ENCODE measurements at places on chromosomes 3 and 15.
A peak's percentile ranks its signal among the peaks of the same experiment; 100 is the strongest.

DNA sequence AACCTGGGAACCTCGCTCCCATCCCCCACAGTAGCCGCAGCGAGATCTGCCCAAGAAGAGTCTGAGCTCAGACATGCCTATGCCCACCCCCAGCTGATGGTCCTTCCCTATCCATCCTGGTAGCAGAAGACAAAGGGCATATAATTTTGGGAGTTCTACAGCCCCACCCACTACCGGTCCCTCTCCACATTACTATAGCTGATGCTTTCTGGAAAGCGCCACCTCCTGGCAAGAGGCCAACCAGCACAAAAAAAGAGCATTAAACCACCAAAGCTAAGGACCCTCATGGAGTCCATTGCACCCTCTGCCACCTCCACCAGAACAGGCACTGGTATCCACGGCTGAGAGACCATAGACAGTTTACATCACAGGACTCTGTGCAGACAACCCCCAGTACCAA, 168.4 kb downstream of the MEGF11 start:
- no peak for DNase-seq

DNA sequence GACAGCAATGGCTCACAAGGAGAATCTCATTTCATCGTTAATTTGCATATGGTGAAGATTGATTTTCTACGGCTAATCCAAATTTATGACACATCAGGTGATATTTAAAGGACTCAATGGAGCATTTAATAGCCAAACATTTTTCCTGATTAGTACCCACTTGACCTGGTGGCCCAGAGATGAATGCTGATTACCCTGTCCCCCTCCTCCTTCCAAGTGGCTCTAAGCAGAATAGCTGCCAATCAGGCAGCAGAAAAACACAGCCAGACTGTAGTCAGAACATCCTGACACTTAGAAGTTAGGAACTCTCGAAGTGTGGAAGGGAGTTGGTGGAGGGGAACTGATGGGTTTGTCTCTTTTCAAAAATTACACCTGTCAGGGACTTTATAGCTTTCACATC, 302.5 kb downstream of the ZNF621 start:
- no peak for DNase-seq

- DNase-seq: no peak
These were observed 380.8 kb upstream of the IL12A start for GRCh38 chr3:159607856-159608255.

DNA sequence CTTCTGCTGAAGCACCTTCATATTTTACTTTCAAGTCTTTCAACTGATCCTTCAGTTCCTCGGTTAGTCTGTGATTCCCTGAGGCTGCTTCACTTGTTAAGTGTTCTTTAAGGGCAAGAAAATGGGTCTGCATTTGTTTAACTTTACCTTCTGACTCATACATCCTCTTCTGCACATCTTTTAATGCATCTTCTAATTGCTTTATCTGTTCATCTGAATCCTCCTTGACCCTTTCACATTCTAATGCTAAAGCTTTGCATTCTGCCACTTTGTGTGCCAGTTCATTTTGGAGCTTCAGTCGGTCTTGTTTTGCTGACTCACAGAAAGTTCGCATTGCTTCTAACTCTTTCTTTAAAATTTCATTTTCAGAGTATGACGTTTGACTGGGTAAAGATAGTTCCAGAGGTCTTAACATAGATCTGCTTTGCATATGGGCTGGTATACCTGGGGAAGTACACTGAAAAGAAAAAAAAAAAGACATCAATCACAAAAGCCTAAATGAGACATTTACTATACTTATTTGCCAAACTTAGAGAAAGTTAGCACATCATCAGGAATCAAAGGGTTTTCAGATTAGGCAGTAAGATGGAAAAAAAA, 94.3 kb downstream of the UACA start:
- DNase-seq: no peak

DNA sequence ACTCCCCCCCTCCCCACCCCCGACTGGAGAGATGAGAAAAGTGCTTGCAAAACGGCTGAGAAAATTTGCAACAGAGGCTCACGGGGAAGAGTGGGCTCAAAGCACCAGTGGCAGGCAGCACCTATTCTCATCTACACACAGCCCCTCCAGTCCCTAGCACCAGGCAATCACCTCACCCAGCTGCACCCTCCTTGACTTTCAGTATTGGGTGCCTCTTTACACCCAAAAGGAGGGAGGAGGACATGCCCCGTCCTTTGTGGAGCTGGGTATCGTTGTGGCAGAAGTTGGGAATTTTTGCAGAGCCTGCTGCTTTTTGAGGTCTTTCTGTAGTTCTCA, 182.8 kb upstream of the TOPAZ1 start:
- DNase-seq: no peak

- DNase-seq: no peak
These were observed 476.0 kb downstream of the MFSD1 start for GRCh38 chr3:159277814-159278213.

GRCh38 chr3:69499899-69500421, 114.1 kb upstream of the FRMD4B start:
- DNase-seq: no peak

- no peak for DNase-seq
These were observed 1.4 kb downstream of the ETV5 start for GRCh38 chr3:186107215-186108105.

DNA sequence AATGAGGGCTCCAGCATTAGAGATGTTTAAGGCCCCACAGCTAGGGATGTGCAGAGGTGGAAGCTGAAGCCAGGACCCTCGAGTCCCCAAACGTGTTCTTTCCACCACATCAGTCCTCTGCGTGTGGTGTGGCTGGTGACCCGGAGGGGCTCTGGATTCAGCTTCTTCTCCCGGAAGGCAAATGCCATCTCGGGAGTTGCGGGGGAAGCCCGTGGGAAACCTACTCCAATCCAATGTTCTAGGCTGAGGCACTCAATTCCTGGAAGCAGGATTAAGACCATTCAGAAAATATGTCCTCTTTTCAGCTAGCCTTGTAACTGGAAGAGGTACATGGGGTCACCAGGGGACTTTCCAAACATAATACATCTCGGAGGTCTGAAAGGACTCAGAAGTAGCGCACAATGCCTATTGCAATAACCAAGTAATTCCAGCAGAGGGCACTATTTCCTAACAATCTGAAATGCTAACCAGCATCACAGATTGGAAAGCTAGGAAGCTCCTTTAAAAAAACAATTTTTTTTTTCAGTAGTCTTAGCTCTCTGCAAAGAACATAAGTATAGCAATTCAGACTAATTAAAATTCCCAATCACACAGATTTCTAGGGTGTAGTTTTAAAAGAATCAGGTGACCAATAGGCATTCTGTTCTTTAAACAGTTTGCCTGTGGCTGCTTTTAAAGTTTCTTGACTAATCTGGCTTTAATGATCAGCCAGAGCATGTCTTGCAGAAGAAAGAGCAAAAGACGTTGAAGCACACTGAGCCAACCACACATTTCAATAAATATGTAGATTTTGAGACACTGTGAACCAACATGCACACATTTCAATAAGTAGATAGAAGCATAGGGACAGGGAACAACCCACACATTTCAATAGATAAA, 36.1 kb downstream of the BNC1 start:
- peak; percentile 52 for DNase-seq

All from CD4-positive, alpha-beta T cell treated with Interleukin-17A for 1 hour (primary cell).